CD8-positive, alpha-beta memory T cell (primary cell): ENCODE measurements at places on chromosomes 13 and 19.

DNA sequence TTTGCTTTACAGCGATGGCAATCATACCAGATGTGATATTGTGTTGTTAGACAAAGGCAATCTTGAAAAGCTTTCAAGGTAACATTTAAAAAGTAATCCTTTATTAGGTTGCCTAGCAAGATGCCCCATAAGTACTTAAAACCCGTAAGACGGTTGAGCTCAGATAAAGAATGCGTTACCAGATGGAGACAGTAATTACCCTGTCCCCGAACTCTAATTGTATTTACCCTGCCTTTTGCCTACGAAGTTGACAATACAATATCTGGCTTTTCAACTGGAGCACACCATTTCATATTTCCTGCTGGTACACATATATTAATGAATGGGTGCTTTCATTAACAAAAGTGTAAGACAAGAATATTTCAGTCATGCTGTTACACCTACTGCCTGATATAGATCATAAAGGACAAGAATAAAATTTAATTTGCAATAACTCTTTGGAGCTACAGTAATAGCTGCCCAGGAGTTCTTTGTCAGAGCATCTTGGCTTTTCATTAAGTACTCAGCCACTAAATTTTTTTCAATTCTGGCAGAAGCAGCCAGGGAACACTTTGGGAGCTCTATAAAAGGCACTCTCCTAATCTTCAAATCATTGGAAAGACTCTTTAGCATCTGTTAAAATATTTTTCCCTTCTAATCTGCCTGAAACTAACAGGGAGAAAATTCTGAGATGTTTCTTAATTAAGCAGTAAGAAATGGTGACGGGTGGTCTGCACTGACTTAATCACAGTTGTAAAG lies 63.8 kb downstream of the DCT start:
- no peak for DNase-seq

GRCh38 chr13:100229603-100230002 lies 140.7 kb downstream of the PCCA start:
- no peak for DNase-seq

GRCh38 chr19:11414544-11414943 lies 4.6 kb downstream of the RGL3 start:
- DNase-seq = no peak

DNA sequence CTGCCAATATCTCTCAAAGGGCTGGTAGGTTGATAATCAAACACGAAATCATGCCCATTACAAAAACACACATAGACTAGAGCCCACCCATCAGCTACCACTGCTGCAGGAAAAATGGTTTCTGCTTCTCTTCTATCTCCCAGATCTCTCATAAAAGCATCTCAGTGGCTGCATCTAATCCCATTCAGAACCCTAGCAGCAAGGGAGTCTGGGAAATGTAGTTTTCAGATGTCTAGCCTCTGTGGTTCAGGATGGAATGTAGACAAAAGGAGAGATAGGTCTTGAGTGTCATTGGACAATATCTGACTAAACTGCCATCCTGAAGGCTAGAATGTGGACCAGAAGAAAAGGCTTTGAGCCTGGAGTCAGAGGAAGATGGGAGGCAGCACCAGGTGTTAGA lies 32.1 kb downstream of the RDH8 start:
- DNase-seq = no peak

GRCh38 chr19:55261671-55262126 lies 2.9 kb upstream of the PPP6R1 start:
- DNase-seq = no peak
